SHP77 treated with DMSO at 0.1 percent for 48 hours (cell line): ENCODE measurements at places on chromosomes 3 and 15.

GRCh38 chr15:43277901-43278300 is 11.2 kb upstream of the TGM5 start:
- no peak for DNase-seq

- DNase-seq, result no peak
Measured at GRCh38 chr3:100503448-100503847, 11.0 kb downstream of the TMEM45A start.

GRCh38 chr3:72582963-72583362 is 265.3 kb downstream of the SHQ1 start:
- no peak for DNase-seq

- no peak for DNase-seq
Measured at GRCh38 chr3:53650424-53650823, 156.0 kb downstream of the CACNA1D start.

DNA sequence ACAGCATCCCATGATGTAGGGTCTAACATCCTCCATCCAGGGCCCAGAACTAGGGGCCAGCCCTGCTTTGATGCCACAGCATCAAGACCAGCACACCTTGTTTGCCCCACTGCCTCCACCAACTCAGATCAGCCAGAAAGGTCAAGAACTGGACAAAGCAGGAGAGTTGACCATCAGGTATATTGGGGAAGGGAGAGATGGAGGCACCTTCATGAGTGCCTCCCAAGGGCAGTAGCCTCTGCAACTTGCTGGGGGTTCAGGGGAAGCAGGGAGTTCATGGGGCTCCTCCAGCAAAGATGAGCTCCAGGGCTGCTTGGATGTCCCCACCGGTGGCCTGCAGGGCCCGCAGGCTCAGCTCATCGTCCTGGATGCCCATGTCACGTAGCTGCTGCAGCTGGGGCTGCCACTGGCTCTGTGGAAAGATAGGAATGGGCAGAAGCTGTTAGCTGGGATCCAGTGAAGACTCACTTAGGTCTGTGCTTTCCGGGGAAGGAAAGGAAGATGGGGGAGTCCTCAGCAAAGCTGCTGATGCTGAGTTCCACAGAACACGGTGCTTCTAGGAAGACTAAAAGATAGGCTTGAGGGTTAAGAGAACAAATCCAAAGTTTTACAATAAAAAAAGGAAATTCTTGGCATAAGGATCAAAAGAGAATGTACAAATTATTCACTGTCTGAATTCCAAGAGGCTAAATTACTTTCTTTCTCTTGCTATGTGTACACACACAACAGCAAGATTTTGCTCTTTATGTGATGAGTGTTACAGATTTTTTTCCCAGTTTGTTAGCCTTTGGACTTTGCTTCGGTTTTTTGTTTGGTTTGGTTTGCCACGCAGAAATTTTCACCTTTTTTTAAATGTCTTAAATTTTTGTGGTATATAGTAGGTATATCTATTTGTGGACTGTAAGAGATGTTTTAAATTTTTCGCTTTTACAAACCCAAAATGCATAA is 12.3 kb upstream of the SEMA7A start:
- DNase-seq, result no peak

DNA sequence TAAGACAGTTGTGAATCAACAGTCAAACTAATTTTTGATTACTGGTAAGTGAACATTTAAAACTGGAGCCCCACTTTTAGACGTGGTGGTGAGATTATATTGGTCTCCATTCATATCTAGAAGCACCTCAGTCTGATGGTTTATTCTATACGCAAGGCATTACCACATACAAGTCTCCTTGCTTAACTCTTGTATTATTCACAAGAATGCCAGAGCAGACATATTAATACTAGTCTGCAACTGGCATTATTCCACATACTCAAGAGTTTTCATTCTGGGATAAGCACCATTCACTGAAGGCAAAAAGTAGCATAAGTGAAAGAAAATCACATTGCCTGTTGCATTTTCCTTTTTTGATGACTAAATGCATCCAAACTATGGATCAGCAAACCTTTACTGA is 36.9 kb upstream of the MEIS2 start:
- no peak for DNase-seq

- DNase-seq, result no peak
Measured at GRCh38 chr3:166071831-166072230, 234.6 kb upstream of the BCHE start.

GRCh38 chr3:99108508-99108907 is 207.0 kb upstream of the DCBLD2 start:
- no peak for DNase-seq

- DNase-seq, result no peak
Measured at GRCh38 chr15:55282284-55282833, 7.3 kb downstream of the RAB27A start.

DNA sequence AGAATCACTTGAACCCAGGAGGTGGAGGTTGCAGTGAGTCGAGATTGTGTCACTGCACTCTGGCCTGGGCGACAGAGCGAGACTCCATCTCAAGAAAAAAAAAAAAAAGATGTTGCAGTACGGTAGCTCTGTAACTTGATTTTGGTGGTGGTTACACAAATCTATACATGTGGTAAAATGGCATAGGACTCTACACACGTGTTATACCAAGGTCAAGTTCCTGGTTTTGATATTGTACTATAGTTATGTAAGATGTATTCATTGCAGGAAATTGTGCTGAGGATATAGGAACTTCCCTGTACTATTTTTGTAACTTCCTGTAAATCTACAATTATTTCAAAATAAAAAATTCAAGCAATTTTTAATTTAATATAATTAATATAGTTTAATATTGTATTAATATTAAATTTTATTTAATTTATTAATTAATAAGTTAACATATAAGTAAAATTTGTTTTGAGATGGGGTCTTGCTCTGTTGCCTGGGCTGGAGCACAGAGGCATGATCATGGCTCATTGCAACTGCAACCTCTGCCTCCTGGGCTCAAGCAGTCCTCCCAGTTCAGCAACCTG is 9.9 kb downstream of the MYD88 start:
- DNase-seq, result no peak

GRCh38 chr3:72275331-72275751 is 490.4 kb upstream of the PROK2 start:
- no peak for DNase-seq

GRCh38 chr3:46463868-46464241 is 850 bp downstream of the LTF start:
- no peak for DNase-seq

GRCh38 chr3:42524751-42525150 is 22.3 kb downstream of the VIPR1 start:
- DNase-seq, result no peak

GRCh38 chr3:169929830-169930519 is 18.6 kb downstream of the SAMD7 start:
- DNase-seq, result no peak

- no peak for DNase-seq
Measured at GRCh38 chr15:76945494-76946093, 14.0 kb downstream of the RCN2 start.

GRCh38 chr15:62362608-62363007 is 197.5 kb upstream of the C2CD4B start:
- DNase-seq, result no peak

GRCh38 chr3:10581251-10581650 is 75.9 kb upstream of the ATP2B2 start:
- no peak for DNase-seq

DNA sequence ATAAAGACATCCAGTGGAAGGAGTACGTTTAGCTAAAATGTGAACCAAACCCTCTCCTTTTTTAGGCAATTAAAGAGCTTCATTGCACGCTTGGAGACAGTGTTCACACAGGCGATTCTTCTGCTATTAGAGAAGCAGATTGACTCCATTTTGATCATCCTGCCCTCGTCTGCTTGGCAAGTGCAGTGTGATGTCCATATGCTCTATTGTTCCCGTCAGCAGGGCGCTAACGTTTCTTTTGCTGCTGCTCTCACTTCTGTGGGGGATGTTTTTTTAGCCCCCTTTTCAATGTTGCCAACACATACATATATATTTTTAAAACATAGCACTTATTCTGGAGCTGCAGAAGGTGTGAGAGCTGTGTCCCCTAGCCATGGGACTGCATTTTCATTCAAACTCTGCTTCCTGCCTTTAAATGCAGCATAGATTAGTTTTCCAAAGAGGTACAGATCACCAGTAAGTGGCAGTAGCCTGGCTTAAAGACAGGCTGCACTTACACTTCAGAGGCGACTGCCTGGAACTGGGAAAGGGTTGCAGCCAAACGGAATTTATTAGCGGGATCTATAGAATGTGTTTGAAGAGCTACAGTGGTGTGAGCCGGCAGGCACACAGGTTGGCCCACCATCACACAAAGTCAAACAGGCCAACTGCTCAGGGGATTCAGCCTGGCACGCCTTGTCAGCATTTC is 292.6 kb upstream of the DPH6 start:
- DNase-seq, result no peak

- no peak for DNase-seq
Measured at GRCh38 chr15:77749236-77749997, 116.7 kb upstream of the LINGO1 start.

GRCh38 chr3:58531555-58531954 is 5.4 kb downstream of the ACOX2 start:
- no peak for DNase-seq

DNA sequence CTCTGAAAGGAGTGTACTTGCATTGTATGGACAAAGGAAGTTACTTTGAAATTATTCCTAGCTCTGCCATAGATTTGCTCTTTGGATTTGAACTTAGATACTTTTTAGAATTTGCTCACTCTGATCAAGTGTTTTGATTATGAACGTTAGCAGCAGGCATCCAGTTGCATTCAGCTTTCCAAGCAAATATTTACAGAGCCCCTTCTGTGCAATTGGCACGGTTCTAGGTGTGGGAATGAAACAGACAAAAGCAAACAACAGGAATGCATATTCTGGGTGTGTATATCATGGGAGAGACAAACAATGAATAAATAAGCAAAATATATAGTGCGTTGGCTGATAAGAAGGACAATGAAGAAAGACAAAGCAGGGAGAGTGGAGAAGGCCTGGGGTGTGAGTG is 125.5 kb upstream of the ADAMTS9 start:
- DNase-seq, result no peak

GRCh38 chr15:88487796-88488523 is 20.5 kb downstream of the MRPS11 start:
- no peak for DNase-seq

GRCh38 chr3:49273825-49274532 is 3.1 kb downstream of the C3orf62 start:
- no peak for DNase-seq

GRCh38 chr3:46847744-46848143 is 15.5 kb downstream of the MYL3 start:
- DNase-seq, result no peak

- no peak for DNase-seq
Measured at GRCh38 chr3:156648086-156648485, 26.3 kb upstream of the TIPARP start.

- DNase-seq, result no peak
Measured at GRCh38 chr3:114307222-114307830, 13.5 kb downstream of the TIGIT start.

DNA sequence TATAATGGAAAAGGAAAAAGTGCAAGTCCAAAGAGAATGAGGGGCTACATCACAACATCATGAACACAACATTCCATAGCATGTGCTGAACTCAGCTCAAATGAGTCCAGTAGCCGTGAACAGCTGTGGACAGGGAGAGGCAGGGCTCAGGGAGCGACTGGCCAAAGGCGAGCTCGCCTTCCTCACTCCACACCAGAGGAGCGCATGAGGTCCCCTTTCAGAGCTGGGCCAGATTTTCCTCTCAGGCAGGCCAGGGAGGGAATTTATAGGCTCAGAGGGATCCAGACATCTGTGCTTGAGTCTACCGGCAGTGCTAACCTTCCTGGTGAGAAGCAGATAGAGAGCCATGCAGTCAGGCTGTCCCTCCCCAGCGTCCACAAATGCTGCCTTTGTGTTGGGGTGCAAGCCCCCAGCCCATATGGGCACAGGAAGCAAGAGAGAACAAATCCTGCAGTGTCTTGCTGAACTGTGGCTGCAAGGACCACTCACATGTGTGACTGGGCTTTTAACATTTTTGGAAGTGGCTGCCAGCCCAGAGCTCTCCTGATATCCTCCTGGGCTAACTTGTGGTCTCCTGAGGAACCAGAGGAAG is 32.5 kb downstream of the ARHGEF3 start:
- DNase-seq, result no peak

DNA sequence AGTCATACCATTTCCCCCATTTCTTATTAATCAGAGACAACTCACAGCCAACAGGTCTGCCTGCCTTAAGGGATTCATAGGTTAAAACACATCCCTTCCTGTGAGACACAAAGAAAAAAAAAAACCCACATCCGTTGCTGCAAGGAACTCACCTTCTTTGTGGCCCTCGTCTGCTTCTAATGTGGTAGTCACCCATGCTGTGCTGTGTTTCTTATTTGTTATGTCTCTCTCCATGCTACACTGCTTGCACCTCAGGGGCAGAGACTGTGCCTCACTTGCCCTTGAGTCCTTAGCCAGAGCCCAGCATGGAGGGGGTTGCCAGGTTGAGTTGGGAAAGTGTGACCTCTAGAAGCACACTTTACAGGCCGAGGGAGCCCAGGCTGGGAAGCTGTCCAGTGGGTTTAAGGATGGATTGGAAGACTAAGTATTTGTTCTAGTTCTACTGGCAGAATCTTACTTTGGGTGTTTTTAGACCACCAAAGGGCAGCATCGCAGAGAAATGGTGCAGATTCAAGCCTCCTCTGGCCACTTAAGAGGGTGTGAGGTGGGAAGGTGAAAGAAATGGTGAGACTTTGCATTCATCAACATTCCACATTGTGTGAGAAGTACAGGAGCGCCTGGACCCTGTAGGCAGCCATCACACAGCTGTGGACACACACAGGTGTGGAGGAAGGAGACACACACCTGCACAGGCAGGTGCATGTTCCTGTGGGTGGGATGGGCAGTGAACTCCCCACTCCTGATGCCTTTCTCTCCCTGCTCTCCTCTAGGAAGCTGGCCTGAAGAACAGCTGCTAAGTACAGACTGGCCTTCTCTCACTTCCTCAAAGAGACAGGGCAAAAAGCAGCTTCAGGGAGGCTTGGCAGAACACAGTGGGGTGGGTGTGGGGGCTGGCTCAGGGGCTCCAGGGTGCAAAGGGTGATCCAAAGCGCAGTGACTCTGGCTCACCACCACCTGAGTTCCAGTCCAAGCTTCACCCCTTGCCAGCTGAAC is 48.8 kb downstream of the GLB1 start:
- DNase-seq, result no peak

DNA sequence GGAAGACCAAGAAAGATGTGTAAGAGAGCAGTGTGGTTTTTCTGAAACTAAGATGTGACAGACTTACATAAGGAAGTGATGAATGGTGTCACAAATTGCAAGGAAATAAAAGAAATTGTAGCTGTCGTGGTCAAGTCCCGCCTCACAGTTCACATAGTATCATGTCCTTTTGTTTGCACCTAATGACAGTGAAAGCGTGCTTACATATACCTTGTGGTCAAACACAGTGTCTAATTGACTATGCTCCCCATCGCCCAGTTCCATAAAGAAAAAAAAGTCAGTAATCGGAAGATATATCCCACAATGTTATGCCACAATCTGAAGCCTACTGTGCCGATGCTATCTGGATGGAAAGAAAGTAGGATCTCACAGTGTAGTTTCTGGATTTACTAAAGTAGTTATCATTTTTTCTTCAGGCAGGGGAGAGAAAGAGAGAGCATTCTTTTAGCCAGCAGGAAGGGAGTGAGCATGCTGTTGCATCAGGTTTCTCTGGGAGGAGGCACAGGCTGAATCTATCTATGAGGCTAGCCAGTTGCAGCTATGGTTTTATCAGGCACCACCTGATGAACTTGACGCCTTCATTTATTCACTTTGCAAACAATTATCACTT is 9.8 kb upstream of the PLSCR1 start:
- DNase-seq, result no peak

GRCh38 chr15:33910741-33911140 is 57.6 kb upstream of the CHRM5 start:
- DNase-seq, result no peak

GRCh38 chr3:112967828-112968227 is 7.1 kb downstream of the CD200R1 start:
- no peak for DNase-seq
